Lower leg skin (tissue), 4 donors: ENCODE measurements at places on chromosomes 1 and 21.

DNA sequence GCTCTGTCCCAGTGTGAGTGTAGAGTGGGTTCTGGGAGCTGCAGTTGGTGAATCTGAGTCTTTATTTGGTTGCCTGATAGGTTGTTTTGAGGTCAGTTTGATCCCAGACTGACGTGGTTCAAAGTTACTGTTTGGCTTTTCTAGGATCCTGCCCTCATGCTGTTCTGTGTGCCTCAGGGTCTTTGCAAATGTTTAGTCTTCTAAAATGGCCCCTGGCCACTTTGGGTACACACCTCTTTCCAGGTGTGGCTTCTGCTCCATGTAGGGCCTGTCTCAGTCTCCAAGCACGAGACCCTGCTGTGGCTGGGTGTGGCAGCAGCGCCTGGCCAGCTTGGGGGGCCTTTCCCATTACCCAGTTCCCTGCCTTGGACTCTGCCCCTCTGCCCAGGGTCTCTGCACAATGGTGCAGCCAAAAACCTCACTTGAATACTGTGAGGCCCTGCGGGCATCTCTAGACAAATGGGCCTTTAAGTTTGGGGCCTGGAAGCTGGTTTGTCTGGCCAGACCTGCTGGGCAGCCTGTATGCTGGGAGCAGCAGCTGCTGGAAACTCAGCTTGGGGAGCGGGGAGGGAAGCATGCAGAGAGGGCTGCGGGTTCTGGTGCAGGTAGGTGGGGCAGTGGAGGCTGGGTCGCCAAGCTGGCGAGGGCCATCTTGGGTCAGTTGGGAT is 5.6 kb downstream of the PTPRF start:
- no peak for DNase-seq

DNA sequence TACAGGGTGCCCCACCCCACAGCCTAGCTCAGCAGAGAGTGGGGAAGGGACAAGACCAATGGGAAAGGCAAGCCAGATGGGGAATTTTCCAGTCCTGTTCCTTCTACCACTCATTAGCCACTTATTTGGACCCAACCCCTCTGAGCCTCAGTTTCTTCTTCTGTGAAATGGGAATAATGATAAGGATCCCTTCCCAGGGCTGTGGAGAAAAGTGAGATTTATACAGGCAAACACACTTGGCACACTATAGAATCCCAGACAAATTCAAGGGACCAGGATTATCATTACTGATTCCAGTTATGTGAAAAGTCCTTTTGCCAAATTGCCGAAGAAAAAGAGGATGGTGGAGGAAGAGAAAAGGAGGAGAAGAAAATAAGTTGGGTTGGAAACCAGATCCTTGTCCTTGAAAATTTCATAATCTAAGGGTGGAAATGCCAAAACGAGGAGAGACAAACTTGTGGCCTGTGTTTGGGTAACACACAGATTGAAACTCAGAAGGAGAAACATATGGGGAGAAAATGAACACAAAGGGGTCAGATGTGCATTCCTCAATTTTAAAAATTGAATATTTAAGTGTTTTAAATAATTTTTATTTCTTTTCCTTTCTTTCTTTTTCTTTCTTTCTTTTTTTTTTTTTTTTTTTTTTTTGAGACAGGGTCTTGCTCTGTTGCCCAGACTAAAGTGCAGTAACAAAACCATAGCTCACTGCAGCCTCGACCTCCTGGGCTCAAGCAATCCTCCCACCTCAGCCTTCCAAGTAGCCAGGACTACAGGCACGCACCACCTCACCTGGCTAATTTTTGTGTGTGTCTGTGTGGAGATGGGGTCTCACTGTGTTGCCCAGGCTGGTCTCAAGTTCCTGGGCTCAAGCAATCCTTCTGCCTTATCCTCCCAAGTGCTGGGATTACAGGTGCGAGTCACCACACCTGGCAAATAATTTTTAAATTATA is 9.6 kb downstream of the CAPN2 start:
- no peak for DNase-seq

DNA sequence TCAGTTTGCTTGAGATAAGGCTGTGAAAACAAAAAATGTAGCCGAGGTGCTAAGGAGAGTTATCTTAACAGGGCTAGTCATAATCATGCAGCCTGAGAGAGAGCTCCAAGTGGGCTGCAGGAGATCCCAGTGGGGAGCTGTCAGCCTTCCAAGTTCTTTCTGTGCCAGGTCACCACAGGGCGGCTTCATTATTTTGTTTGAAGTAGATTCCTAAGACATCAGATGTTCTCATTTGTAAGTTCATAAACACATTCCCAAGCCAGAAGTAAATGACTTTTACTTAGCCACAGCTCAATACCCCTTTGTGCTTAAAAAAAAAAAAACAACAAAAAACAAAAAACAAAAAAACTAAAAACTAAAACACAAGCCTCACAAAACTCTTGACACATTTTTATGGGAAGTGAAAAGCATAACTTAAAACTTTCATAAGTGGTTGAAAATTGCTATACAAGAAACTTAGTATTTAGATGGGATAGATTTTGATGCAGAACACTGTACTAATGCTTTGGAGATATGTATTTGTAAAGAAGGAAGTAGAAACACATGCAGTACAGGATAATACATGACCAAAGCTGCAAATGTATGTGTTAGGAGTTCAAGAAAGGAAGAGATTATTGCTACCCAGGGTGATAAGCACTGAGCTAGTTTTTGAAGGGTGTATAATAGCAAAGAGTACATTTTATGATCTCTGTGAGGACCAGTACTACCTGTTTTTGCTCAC is 8.6 kb downstream of the CDC14A start:
- peak; percentile 89 for DNase-seq

- DNase-seq, result no peak
Measured at GRCh38 chr1:178774263-178774662, 49.2 kb downstream of the RALGPS2 start.

- no peak for DNase-seq
Measured at GRCh38 chr21:16239659-16240265, 510.0 kb downstream of the USP25 start.

DNA sequence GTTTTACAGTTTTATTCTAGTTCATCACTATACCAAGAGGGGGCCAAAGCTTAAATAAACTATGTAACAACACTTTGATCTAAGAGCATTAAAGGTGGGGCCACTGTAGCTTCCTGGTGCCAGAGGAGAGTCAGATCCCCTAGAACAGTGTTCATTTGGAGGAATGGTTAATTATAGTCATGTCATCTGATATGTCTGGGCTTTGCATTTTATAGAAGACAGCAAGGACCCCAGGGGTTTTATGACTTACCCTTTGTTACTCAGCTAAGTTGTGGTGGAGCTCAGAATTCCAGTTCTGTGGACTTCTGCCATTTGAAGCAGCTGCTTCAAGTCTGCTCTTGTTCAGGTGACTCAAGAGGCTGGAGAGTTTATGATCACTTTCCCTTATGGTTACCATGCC is 16.7 kb downstream of the KDM4A start:
- DNase-seq, result no peak

GRCh38 chr1:244918421-244919319 is 54.3 kb upstream of the HNRNPU start:
- no peak for DNase-seq

DNA sequence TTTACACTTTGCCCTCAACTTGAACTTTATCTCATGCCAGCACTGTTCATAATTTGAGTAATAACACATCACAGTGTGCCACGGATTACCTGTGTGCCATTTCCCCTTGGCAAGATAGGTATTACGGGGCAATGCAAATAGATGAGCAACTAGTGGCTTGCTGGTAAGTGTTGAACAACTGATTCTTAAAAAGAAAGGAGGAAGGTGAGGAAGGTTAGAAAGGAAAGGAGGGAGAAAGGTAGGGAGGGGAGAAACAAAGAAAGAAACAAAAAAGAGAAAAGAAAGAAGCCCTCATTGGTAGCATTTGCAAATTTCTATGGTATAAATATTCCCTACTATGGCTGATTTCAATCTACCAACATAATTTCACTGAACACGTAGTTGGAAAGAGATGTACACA is 118.2 kb upstream of the OLIG2 start:
- DNase-seq, result no peak

DNA sequence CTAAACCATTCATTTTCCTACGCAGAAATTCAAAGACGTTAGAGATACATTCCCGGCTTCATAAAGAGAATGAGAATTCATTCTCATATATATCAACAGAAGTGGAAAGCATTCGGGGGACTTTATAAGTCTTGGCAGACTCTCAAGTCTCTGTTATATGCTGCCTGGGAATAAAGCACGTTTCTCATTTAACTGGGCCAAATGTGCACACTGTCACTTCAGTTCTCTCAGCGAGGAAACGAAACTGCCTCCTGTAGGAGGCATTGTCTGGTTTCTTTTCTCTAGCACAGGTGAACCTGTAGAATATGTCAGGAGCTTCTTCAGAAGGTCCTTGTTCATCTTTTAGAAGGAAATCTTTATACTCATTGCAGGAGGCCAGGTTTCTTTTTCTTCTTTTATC is 367.6 kb downstream of the PTBP2 start:
- DNase-seq, result no peak

- DNase-seq, result no peak
Measured at GRCh38 chr1:234719454-234720251, 109.7 kb upstream of the IRF2BP2 start.

DNA sequence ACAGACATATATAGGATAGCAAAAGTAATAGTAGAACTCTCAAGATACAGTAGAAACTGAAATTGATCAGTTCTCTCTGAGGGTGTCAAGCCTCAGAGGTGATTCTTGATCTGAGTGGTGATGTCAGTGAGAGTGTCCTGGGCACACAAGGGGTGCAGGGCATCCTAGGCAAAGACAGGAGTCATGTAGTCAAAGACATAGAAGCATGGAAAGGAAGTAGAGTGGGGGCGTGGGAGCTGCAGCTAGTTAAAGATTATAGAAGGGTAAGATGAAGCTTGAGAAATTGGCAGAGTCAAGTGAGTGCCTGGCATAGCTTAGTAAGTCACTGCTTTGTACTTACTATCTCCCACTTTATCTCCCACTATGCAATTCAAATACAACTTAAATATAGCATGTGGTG is 22.8 kb downstream of the CDC7 start:
- no peak for DNase-seq
